ENCODE measurements at places on chromosomes 6 and 20.

GRCh38 chr6:47440719-47441118 is 36.9 kb upstream of the CD2AP start:
- DNase-seq = no peak

GRCh38 chr20:42957704-42958095 is 232.0 kb downstream of the PTPRT start:
- DNase-seq = no peak

- no peak for DNase-seq
Observed at GRCh38 chr20:41996951-41997350, 378.8 kb upstream of the CHD6 start.

DNA sequence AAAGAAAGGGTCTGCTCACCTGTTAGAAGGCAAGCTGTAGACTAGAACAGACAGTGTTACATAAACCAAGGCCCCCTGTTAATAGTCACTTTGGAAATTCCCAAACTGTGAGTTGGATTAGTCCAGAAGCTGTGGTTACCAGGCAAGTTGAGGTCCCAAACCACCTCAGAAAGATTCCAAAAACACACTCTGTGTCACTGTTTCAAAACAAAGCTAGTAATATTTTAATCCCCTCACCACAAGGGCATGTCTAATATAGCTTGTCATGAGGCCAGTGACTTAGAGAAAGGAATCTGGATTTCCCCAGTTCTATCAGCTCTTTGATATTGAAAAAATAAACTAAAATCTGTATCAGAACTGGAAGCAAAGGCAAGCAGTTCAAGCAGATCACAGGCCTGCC is 244.6 kb downstream of the HAO1 start:
- DNase-seq = no peak

GRCh38 chr20:58696411-58696961 is 3.9 kb downstream of the NPEPL1 start:
- no peak for DNase-seq

DNA sequence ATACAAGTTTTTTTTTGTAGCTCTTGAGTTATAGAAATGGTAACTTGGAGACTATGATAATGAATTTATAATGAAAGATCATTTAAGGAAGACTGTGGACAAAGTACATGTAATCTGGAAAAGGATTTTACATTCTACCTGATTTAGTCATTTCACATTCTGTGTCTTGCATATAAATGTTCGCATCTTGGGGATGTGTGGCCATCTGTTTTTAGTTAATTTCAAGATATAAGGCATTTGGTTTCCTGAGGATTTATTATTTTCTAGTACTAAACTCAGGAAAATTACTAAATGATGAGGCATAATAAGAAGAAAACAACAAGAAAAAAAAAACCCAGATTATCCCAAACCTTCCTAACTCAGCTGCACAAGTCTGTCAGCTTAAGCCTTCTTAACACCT is 112.7 kb upstream of the PRL start:
- DNase-seq = no peak

DNA sequence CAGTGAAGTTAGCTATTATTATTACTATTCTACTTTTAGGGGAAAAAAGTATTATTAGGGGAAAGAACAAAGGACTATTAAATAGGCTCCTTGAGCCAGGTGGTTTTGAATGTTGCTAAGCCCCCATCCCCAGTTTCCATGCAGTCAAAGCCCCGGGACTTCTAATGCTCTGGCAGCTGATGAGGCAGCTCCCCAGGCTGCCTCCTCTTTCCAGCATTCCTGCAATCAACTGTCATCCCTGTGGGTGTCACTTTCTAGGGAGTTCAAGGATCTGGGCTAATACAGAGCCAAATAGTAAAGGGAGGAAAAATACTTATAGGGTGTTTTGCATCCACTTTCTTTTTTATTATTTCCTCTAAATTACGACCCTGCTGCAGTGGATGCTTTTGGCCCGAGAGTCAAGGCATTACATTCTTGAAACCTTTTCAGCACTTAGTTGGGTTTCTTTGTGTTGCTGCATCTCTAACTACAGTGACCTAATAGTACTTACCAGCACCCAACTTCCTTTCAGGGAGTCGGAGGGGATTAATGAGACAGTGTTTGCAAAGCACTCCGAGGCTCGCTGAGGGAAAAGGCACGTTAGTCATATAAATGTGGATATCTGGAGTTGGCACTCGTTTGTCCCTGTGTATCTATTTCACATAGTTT is 303.9 kb upstream of the MAP3K7 start:
- DNase-seq = no peak

DNA sequence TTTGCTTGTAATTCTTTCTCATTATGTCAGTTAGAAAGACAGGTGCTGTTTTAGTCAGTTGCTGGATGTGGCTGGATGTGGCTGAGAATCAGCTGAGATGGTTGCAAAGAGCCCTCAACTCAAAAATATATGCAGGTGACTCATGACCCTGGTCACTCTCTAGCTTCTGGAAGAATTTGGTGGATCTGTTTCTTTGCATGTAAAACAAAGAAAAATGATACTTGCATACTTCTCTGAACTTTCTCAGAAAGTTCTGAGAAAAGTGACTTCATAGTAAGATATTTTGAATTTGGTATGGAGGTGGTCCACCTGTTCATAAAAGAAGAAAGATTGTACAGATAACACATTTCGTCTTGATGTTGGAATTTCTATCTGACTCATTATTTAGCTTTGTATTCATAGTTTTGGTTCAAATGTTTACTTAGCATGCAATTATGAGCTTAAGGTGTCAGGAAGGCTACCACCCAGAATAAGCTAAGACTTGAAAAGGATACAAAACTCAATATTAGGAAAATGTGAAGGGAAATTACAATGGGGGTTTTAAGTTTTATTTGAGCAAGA is 163.2 kb upstream of the OLIG3 start:
- DNase-seq = no peak

DNA sequence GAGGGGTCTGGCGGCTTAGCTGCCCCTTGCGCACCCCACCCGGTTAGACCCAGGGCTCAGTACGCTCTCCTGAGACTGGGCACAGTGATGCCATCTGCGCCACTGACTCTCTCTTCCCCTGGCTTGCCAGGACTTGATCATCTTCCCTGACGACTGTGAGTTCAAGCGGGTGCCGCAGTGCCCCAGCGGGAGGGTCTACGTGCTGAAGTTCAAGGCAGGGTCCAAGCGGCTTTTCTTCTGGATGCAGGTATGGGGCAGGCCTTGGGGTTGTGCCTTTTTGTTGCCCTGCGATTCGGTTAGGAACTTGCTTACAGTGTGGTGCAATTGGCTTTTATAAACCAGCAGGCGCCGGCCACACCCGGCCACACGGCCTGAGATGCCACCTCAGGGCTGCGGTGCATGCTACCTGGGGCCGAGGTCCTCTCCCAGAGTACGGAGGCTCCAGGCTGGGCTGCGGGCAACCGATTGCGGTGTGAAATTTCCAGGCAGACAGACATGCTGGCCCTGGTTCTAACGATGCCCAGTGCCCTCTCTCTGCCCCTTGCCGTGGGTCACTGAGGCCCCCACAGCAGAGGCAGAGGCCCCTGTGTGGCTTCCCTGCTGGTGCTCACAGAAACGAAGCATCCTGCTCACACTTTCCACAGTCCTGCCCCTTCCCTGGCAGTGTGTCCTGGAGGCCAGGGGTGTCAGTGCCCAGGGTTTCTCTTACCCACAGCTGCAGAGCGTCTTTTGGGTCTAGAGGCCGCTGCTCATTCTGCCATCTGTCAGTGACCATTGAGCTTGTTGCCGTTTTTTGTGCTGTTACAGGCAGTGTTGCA is 1.7 kb downstream of the ADRM1 start:
- no peak for DNase-seq

DNA sequence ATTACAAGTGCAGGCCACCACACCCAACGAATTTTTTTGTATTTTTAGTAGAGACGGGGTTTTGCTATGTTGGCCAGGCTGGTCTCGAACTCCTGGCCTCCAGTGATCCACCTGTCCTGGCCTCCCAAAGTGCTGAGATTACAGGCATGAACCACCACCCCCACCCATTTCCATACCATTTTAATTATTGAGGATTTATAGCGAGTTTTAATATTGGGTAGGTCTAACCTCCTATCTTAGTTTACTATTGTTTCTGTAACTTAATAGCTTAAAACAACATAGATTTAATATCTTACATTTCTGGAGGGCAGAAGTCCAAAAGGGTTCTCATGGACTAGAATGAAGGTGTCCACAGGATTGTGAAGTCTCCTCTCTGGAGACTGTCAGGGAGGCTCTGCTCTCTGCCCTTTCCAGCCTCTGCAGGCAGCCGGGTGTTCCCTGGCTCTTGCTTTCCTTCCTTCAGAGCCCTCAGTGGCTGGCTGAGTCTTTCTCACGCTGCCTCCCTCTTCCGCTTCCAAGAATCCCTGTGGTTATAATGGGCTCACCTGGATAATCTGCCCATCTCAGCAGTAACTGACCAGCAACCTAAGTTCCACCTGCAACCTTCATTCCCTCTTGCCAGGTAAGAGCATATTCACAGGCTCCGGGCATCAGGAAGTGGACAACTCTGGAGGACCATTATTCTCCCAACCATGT is 18.6 kb upstream of the BCAS4 start:
- no peak for DNase-seq

DNA sequence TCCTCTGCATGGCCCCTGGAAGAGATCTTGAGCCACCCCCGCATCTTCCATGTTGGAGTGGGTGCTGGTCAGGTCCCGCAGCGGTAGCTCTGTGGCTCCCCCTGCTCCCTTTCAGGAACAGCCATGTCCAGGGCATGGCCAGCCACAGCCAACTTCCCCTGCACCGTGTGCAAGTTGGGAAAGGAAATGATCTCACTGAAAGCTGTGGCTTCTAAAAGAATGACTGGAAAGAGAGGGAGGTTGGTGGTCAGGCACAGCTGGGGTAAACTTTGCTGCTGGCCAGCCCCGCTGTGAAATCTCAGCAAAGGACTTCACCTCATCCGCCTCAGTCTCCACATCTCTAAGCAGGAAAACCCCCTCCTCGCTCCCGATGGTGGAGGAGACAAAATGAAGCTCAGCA is 153.6 kb upstream of the CST7 start:
- DNase-seq = peak; percentile 38

DNA sequence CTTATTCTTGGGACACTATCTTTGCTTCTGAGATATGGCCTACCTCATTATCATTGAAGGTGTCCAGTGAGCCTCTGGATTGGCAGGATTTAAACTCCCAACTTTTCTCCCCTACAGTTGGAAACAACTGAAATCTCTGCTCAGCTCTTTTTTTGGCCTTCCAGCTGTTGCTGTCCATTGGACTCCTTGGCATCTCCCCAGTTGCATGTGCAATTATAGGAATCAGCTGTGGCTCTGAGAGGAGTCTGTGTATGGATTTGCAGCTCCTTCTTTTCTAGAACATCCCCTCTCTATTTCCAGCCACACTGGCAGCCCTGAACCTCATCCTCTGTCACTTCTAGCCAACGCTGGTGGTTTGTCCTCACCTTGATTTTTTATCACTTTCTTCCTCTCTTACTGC is 21.2 kb downstream of the RAB22A start:
- DNase-seq = no peak
